ENCODE measurements at places on chromosomes 1 and 21.

DNA sequence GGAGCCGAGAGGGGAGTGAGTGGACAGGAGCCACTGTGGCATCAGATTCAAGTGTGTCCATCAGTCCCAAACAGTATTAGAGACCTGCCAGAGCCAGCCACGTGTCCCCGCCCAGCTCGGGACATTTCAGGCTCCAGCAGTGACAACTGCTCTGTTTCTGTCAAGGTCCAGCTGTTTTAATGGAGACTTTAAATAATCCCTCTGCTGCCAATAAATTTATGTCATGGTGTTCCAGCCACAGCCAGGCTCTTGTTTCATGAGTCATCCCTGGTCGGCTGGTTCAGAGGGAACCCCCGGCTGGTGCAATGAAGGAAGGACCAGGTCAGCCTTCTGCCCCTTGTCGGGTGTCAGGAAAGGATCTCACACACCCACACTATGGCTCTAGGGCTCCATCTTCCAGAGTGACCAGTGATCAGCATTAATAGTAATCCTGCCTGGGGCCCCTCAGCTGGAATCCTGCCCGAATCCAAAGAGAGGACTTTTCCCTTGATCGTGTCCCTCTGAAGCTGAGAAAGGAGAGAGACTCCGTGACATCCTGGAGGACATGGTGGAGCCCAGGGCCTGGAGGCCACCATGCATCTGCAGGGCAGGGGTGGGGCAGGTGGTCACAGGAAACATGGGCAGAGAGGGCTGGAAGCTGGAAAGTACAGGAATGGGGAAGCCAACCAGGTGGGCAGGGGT, 197.3 kb downstream of the MATN1 start:
- peak; percentile 46 for DNase-seq

GRCh38 chr1:210292231-210292871, 36.4 kb upstream of the HHAT start:
- no peak for DNase-seq

GRCh38 chr1:232547938-232548484, 81.9 kb downstream of the SIPA1L2 start:
- DNase-seq: no peak

- DNase-seq: peak; percentile 95
These were observed 49.6 kb downstream of the HSF2BP start for GRCh38 chr21:43609501-43610340.

DNA sequence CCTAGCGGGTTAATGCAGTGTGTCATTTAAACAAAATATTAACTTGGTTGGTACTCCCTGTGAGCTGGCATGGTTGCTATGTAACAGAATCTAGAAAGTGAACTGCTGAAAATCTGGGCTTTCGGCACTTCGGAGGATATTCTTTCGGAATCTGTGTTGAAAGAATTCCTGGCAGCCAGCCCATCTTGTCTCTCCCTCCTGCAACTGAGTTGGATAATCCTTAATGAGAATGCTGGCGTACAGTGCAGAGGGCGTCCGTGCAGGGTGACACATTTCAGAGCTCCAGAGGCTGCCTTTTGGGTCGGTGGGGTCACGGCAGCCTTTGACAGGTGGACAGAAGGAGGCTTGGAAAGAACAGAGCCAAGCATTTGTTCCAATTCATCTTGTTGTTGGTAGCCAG, 3.7 kb downstream of the KAZN start:
- no peak for DNase-seq

- DNase-seq: no peak
These were observed 71.3 kb downstream of the WDR4 start for GRCh38 chr21:42807938-42808613.

GRCh38 chr1:155005076-155006011, 2.7 kb downstream of the ZBTB7B start:
- peak; percentile 63 for DNase-seq

- DNase-seq: no peak
These were observed 13.6 kb upstream of the LRRC3 start for GRCh38 chr21:44441581-44442265.

GRCh38 chr1:168234846-168235547, 9.2 kb downstream of the SFT2D2 start:
- DNase-seq: peak; percentile 74

DNA sequence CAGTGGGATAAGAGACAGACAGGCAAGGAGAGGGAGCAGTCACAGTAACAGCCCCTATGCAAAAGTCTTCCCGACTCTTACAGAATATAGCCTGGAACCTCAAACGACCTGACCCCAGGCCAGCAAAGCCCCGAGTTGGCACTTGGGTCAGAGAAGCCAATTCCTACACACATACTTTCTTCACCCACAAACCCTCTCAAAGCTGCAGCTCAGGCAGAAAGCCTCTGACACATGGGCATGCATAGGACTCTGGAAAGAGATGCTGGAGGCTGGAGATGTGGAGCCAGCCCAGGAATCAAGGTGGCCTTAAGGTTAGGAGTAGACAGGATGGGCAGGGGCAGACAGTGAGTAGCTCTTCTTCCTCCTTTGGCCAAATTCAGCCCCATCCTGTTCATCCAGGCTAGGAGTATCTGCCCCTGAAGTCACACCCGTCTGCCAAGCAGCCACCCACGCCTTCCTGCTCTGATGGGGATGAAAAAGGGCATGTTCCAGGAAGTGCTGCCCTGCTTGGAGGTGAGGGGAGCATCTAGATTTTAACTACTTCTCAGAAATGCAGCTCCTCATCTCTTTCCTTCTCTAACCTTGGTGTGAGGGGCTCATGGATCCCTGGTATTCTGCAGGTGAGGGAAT, 7.8 kb downstream of the SLC41A1 start:
- peak; percentile 55 for DNase-seq

DNA sequence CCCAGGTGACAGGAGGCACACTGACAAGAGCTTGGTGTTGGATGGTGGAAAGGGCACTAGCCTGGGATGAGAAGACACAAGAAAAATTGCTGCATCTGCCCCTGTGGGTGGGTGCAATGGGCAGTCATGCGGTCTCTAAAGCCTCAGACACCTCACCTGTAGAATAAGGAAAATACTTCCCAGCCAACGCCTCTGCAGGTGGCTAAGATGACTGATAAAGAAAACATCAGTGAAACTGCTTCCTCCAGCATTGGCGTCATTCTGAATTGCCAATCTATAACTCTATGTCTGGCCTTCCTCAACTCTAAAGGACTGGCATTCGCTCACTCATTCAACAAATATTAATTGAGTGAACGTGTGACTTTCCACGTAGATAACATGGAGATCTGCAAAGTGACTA, 100.4 kb upstream of the F3 start:
- peak; percentile 95 for DNase-seq

DNA sequence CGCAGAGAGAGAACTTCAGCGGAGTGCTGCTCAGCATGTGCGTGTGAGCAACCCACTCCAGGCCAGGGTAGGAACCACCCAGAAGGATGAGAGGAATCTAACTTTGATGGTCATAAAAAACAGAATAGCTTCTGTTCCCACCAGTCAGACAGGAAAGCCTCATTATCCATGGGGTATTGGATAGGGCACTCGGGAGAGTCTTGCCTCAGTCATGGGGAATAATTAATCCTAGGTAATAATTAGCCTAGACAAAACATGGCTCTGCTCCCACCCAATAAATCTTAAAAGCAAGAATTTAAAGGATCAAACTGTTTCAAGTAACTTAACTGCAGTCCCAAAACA, 35.3 kb downstream of the LDLRAD1 start:
- DNase-seq: no peak
